ENCODE measurements at places on chromosomes 7 and 10.
A peak's percentile ranks its signal among the peaks of the same experiment; 100 is the strongest.

GRCh38 chr7:108459922-108460551 lies 3.8 kb upstream of the NRCAM start:
- peak; percentile 22 for DNase-seq

GRCh38 chr10:48363617-48364355 lies 57.3 kb downstream of the MAPK8 start:
- peak; percentile 60 for DNase-seq

DNA sequence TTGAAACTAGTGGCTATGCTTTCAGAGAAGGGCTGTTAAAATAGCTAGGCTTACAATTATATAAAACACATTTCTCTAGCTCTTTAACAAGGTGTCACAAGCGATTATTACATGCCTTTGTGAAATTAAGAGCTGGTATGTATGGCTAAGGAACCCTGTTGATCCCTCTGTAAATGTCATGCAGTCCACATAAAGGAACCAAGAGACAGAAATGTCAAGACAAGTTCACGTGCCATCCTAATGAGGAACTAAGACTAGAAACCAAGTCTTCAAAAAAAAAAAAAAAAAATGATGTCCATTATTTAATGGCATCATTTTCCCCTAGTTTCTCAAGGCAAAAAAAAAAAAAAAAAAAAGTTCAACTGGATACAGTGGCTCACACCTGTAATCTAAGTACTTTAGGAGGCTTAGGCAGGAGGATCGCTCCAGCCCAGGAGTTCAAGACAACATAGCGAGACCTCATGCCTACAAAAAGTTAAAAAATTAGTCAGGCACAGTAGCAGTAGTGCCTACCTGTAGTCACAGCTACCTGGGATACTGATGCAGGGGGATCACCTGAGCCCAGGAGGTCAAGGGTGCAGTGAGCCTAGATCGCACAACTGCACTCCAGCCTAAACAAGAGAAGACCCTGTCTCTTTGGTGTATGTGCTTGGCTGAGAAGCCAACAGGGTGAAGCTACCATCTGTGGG lies 63.4 kb downstream of the SRPK2 start:
- DNase-seq = no peak

GRCh38 chr7:43517464-43517863 lies 65.4 kb upstream of the STK17A start:
- no peak for DNase-seq

DNA sequence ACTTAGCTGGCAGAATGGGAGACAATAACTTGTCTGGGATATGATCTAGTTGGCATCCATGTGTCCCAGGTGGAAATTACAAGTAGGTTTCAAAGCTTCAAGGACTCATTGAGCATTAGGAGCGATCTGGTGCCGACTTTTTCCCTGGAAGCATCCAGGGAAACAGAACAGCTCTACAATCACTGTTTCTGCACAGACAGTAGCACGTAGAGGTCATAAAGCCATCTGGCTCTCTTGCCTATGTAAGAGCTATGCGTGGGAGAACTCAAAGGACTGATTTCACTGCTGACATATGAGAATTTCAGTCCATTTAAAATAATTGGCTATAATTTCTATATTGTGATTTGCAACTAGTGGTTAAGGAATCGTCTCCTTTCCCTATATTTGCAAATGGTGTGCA lies 791.7 kb downstream of the REEP3 start:
- no peak for DNase-seq

- DNase-seq = peak; percentile 82
These were observed 277.6 kb upstream of the SORCS1 start for GRCh38 chr10:107442035-107442505.

- peak; percentile 24 for DNase-seq
These were observed 179.4 kb downstream of the PDE1C start for GRCh38 chr7:31890766-31891165.

DNA sequence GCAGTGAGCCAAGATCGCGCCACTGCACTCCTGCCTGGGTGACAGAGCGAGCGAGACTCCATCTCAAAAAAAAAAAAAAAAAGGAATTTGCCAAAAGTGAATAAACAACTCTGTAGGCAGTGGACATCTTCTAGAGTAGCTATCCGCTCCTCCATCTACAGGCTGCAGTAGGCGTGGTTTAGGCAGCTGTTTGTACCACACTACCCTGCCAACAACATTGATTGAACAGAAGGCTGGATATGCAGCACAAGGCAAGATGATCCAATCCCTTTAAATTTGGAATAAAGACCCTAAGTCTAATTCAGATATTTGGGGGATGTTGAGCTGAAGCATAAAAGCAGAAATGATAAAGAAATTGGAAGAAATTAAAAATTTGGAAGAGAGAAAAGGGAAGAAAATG lies 141.6 kb downstream of the TES start:
- no peak for DNase-seq
